ENCODE measurements at places on chromosomes 12 and 14. TPM values are rescaled to one million over a fixed set of nuclear protein-coding genes. Genes with fewer than 3 reads are reported as not detected.

The NFATC4 gene
- total RNA-seq: 24.0 TPM

The PTPN11 gene
- total RNA-seq: 82.3 TPM

The RD3L gene
- not detected for total RNA-seq

The SPATS2 gene
- 17.2 TPM for total RNA-seq

The TMEM30B gene
- 68.2 TPM for total RNA-seq

The SRGAP1 gene
- total RNA-seq: 9.8 TPM

The TAC3 gene
- 1.9 TPM for total RNA-seq

The TMPRSS12 gene
- total RNA-seq: not detected

The NFYB gene
- 15.6 TPM for total RNA-seq

The KLRG1 gene
- 0.54 TPM for total RNA-seq

DNA sequence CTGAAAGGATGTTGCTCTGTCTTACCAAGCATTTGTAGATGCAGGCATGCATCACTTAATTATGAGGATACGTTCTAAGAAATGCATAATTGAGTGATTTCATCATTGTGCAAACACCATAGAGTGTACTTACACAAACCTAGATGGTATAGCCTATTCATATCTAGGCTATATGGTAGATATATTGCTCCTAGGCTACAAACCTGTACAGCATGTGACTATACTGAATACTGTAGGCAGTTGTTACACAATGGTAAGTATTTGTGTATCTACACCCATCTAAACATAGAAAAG lies 75.9 kb downstream of the IFT81 start:
- DNase-seq: no peak

- DNase-seq: no peak
Measured at GRCh38 chr12:86249851-86250250, 6.3 kb downstream of the MGAT4C start.

GRCh38 chr12:110750784-110751461 lies 8.2 kb upstream of the PPP1CC start:
- DNase-seq: no peak

GRCh38 chr12:4505376-4505986 lies 33.2 kb upstream of the RAD51AP1 start:
- DNase-seq: no peak

DNA sequence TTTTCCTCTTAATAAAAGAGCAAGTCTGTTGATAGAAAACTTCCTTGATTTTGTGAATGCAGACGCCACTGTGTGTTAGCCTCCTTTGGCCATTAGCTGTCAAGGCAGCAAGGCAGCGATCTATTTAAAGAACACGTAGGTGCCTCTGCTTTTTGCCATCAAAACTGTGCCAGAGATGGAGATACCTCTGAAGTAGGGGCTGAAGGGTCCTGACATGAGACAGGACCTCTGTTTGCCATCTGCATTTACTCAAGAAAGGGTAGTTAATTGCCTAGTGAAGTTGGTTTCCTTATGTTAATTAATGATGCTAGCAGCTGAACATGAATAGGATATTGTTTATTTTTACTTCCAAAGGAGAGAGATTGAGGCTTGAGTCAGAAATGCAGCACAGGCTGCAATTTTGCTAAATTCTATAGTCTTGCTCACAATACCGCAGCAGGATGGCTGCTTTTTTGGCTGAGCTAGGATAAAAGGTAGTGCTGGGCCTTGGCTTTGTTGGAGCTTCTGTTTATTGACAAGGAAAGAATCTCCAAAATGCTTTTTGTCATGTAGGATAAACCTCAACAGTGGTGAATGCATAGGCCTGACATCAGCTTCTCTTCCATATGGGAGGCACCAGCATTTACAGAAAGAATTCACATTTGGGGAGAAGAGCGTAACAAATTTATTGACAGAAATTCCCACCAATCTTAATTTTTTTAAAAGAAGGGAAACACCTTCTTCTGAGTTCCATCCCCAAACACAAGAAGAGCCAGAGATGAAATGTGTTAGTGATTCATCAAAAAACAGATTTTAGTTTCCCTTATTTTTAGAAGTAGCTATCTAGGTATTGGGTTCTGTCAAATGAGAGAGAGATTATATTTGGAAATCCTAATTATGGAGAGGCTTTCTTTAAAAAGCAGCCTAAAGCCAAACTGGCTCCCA lies 13.9 kb upstream of the RPH3A start:
- no peak for DNase-seq

DNA sequence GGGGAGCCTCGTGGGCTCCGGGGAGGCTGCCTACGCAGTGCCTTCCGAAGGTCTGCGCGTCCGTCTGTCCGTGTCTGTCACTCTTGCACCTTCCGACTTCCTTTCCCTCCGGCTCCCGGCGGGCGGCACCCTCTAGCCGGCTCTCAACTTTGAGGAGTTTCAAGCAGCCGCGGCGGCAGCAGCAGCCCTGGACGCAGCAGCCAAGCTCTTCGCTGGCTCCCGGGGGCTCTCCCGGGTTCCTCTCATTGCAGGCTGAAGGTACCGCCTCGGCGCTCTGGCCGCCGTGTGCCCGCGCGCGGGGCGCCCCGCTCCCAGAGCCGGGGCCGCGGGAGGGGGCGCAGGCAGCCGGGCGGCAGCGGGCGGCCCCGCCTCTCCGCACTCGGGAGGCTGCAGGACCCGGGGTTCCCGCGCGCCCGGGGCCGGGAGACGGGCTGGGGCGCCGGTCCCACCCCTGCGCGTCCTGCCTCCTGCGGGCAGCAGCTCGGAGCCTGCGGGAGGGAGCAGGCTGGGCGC lies at the start of the genes AMIGO2 and PCED1B:
Gene AMIGO2 (minus strand): TSS at position 492 of the 513 bp plus-strand sequence. CDS start 957 bp downstream, outside the sequence.
Gene PCED1B (plus strand): TSS at position 154 of the 513 bp plus-strand sequence. CDS start 155,443 bp downstream, outside the sequence.
- DNase-seq: peak; percentile 76

GRCh38 chr14:29684926-29685325 lies 242.7 kb downstream of the PRKD1 start:
- no peak for DNase-seq

DNA sequence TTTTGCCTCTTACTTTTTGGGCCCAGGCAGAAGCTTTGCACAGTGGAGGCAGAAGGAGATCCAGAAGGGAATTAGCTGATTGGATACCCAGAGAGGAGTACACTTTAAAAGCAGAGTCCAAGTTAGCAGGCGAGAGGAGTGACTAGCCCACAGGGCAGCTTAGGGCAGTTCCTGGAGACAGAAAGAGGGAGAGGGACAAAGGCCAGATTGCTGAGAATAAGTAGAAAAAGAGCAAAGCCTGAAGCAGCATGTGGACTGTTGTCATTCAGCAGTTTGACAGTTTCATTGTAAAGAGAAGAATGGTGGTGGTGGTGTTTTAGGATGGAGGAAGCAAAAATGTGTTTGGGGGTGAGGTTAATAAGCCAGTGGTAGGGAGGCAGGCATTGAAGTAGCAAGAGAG lies 95.1 kb downstream of the PELI2 start:
- no peak for DNase-seq

DNA sequence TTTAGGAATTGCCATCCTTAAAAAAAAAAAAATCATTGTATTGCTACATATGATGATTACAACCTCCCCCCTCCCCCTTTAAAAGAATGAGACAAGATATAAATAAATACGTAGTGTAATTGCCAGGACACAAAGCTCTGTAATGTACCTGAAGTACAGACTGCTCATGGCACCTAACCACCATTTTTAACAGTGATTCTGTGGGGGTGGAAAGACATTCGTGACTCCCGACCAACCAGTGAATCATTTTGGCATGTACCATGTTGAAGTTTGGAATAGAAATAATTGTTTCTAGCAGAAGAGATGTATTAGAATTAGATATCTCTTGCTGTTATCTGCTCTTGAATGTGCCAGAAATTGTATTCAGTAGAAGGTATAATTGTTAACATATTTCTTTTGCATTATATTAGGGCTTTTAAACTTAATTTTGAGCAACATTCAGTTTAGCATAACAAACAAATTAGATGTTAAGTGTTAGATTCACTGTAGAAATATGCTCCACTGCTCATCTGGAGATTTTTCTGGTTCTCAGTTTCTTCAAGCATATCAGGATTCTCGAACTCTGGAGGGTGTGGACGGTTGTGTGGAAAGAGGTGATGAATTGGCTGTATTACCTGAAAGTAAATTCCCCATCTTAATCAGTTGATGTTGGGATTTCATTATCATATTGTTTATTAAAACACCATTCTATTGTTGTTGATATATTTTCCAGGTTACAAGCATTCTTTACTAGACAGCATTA lies 31.1 kb downstream of the FRS2 start:
- DNase-seq: no peak

DNA sequence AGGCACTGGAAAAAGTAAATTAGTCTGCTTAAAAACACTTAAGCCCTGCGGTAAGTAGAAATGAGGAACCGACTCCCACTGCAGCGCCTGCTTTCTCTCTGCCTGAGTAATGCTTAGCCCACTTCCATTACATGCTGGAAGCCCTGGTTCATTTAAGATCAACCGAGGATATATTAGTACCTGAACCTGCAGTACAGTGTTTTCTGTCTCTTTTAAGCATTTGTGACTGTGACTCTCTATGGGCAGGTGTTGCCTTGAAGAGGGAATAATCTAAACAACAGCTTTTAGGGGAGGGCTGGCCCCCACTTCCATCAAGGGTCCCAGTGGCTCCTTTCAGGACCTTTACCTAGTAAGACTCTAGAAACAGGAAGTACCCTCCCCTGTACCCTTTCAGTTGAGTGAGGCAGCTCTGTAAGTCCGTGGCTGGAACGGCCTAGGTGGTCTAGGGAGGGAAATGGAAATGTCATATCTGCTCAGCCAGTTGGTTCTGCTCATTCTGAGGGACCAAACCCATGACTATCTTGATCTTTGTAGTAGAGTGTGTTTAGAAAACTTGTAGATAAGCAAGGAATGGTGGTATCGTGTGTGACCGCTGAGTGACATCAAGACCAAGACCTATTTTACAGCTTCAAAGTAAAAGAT lies 56.2 kb downstream of the FNTB start:
- no peak for DNase-seq

- no peak for DNase-seq
Measured at GRCh38 chr14:92633274-92633616, 115.2 kb downstream of the LGMN start.

GRCh38 chr12:12839003-12839395 lies 25.9 kb downstream of the DDX47 start:
- no peak for DNase-seq

GRCh38 chr12:7719946-7720730 lies 8.9 kb downstream of the DPPA3 start:
- no peak for DNase-seq

- DNase-seq: no peak
Measured at GRCh38 chr12:14885718-14886221, at the start of gene MGP. Gene MGP (minus strand): TSS chr12:14885854. CDS start chr12:14885791, 63 bp downstream.

DNA sequence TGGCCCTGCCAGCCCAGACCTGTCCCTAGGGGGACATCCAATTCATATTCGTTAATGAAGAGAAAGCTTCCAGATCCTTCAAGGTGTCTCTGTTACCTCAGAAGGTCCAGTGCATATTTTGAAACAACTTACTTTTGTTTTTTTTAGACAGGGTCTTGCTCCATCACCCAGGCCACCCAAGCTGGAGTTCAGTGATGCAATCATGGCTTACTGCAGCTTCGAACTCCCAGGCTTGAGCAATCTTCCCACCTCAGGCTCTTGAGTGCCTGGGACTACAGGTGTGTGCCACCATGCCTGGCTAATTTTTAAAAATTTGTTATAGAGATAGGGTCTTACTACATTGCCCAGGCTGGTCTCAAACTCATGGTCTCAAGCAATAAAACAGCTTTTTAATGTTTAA lies 48.4 kb downstream of the B4GALNT3 start:
- DNase-seq: no peak

DNA sequence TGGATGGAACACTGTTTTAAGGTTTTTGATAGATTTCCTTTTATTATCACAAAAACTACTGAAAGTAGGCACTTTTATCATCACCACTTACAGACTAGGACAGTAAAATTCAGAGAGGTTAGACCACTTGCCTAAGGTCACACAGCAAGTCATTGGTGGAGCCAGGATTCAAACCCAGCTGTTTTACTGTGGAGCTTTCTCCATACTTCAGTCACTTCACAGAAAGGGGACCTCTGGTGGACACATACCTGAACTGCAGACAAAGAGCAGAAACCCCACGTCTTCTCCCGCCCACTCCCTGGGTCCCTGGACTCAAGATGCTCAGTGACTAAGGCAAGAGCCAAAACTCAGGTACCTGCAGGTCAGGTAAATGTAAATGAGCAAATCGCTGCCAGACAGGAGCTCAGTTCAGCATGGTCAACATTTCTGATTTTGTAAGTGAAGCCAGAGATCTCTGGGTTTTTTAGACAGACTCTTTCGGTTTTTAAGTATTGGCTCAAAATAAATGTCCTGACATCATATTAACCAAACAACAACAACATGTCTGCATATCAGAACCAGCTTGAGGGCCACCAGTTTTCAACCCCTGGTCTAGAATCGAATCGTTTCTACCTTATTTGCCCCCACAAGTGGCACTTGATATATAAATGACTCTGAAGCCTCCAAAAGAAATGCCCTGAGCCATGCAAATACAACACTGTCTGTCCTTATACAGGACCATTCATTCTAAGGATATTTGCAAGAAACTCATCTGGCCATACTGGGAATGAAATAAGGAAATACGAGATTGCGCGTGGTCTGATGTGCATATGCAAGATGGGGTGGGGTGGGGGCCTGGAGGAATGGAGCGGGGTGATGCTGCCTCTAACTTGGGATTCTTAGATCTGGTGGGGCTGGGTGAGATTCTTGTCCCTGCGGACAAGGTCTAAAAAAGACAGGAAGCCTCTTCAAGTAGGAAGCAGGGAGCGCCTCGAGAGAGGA lies 110.9 kb downstream of the KSR2 start:
- DNase-seq: peak; percentile 58

DNA sequence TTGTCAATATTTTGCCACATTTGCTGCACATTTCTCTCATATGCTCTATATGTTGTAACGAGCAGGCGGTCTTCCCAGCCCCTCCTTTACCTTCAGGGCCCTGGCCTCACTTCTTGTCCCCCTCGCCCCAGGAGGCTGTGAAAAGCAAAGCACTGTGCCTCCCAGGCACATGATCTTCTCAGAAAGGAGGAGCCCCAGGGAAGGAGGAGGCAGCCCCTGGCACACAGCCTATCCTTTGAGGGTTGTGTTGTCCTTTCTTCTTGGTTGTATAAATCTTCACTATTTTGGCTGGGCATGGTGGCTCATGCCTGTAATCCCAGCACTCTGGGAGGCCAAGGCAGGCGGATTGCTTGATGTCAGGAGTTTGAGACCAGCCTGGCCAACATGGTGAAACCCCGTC lies 77.0 kb downstream of the PPP2R5C start:
- no peak for DNase-seq

DNA sequence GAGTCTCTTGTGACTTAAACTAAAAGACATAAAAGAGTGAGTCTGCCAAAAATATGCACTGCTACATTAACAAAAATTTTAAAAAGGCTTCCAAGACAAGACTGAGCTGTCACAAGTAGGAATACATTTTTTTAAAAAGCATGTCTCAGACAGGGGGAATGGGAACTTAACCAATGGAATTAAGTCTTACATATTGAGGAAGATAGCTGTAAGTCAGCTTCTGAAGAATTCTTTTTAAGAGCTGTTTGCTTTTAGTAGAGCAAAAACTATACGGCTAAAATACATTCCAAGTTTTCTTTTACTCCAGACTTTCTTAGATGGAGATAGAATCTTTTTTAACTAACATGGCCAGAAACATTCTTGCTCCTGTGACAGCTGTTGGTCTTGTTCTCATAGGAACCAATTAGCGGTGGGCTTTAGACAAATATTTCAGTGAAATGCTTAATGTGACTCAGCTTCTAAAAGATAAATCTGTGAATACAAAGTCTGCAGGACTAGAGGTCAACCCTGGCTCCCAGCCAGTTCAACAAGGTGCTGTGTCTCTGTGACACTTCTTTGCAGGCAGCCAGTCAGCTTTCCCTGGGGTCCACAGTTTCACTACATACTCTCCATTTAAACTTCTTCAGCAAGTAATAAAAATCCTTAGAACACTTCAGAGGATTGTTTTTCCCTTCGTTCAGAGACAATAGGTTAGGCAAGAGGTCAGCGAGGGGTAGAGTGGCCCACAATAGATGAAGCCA lies 187.6 kb downstream of the NAV3 start:
- no peak for DNase-seq

- no peak for DNase-seq
Measured at GRCh38 chr12:33476058-33476457, 36.4 kb upstream of the SYT10 start.

- no peak for DNase-seq
Measured at GRCh38 chr14:72472845-72473244, 421.1 kb downstream of the DPF3 start.
